GM20000 (cell line): ENCODE measurements at places on chromosomes 7 and 10.
A peak's percentile ranks its signal among the peaks of the same experiment; 100 is the strongest.

GRCh38 chr10:62805231-62806099, 945 bp downstream of the ADO start:
- no peak for DNase-seq

GRCh38 chr7:37251222-37251621, 197.4 kb downstream of the ELMO1 start:
- DNase-seq = no peak

DNA sequence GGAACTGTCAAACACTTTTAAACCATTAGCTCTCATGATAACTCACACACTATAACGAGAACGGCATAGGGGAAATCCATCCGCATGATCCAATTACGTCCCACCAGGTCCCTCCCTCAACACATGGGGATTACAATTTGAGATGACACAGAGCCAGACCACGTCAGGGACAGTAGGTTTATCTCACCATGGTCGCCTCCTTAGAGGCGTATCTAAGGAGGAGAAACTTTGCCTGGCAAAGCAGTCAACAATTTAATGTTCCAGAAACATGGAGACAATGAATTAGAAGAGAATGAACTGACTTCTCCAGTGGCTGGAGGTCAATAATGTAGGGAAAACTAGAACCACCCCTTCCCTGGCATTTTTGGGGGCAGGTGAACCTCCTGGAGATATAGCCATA, 488.4 kb upstream of the AUTS2 start:
- DNase-seq = no peak

- DNase-seq = no peak
These were observed 167.2 kb upstream of the IMMP2L start for GRCh38 chr7:111729483-111729882.

- no peak for DNase-seq
These were observed 228.1 kb downstream of the ACTR3B start for GRCh38 chr7:152987656-152988055.

DNA sequence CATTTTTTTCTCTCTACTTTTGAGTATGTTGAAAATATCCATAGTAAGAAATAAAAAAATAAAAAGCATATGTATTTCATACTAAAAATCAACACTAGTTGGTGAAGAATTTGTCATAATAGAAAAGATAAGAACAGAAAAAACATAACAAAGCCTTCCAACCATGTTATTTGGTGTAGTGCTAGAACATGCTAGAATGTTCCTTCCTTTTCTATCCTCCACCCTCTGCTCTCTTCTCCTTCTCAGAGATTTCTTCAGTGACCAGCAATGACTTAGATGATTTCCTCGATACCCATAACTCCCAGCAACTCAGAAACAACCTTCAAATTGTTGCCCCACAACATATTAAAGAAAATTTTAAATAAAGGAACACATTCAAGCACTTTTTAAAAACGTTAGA, 2.6 kb downstream of the ZC3HAV1 start:
- DNase-seq = no peak

DNA sequence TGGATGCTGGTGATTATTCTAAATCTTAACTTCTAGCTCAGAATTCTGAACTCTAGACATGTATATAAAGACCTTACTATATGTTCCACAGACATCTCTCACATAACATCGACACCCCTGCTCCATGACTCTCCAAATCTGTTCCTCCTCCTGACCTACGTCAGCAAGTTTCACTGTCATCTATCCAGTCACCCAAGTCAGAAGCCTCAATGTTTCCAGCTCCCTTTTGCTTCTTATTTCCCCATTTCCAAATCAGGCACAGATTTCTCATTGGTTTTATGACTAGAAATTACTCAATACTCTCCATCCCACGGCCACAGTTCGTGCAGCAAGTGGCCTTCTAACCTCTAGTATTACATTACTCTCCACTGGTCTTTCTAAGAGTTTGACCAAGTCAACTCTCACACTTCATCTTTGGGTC, 28.5 kb downstream of the EPC1 start:
- DNase-seq = peak; percentile 22

- peak; percentile 68 for DNase-seq
These were observed 67.5 kb downstream of the PFKFB3 start for GRCh38 chr10:6269953-6270867.

GRCh38 chr10:126876456-126876855, 28.8 kb upstream of the DOCK1 start:
- DNase-seq = no peak

DNA sequence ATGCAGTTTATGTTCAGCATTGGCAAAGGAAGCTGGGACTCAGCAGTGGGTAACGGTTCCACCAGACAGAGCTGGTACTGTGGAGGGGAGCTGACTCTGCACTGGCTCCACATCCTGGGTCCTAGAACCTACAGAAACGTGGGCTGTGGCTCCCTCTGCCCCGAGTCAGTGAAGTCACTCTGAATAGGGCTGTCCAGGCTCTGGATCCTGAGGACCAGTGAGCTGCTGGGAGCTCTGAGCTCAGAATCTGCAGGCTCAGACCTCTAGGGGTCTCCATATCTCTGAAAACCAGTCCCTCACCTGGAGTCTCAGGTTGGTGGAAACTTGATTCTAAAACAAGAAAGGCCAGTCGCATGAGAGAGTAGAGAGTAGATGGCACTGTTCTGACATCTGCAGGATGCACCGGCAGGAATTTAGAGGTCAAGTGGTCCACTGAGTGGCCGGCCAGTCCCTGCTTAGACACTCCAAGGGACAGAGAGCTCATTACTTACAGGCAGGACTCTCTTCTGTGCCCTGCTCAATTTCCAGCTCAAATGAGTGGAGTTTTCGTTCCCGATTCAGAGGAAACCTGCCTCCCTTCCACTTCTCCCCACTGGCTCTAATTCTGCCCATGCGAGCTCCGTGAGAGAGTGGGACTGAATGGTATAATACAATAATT, 18.6 kb downstream of the NPFFR1 start:
- peak; percentile 66 for DNase-seq

DNA sequence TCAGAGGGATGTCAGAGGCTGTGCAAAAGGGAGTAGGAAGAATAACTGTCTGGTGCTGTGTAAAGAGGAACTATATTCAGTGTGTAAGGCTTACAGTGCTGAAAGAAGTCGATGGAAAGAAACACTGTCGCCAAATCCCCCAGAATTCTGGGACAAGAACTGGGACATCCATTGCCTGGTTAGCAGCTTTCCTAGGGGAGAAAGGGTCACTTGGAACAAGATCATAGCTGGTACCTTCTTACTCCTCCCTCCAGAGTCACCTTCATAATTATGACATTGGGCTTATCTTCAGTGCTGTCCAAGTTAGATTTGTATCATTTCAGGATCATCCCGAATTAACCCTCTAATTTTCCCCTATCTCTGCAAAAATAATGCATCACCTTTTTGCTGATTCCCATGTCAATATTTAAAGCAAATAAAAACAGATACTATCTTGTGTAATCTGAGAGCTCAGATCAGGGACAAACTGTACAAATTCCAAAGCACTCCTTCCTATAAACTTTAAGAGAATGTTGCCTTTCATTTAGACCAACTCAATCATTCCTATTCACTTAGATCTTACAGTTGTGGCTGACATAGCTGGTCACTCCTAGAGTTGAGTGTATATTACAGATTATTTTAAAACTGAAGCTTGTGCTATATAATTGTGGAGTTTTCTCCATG, 96.5 kb downstream of the DNAH11 start:
- no peak for DNase-seq

- DNase-seq = no peak
These were observed 41.9 kb upstream of the FRMD4A start for GRCh38 chr10:14372606-14373005.

- DNase-seq = no peak
These were observed 26.8 kb upstream of the CALCR start for GRCh38 chr7:93601363-93601762.

DNA sequence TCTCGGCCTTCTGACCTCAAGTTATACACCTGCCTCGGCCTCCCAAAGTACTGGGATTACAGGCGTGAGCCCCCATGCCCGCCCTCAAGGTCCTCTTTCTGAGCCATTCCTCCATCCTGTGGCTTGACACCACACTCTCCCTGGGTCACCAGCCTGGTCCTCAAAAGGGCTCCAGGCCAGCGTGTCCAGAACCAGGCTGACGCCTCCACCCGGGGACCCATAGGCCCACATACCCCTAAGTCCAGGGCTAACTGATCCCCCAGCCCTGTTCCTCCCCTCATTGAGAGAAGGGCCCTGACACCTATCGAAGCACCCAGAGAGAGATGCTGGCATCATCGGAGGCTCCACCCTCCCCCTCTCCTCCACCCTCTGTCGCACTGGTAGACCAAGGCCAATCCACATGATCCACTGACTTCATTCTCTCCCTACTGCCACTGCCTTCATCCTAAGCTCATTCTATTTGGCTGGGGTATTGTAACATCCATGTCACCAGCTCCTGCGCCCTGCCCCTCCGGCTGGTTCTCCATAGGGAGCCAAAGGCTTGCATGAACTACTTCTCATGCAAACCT, 46.7 kb downstream of the TMEM270 start:
- DNase-seq = no peak

- no peak for DNase-seq
These were observed 1203.5 kb downstream of the TYW1 start for GRCh38 chr7:68200051-68200670.

GRCh38 chr7:141700848-141701371, 1.1 kb downstream of the DENND11 start:
- DNase-seq = peak; percentile 50

DNA sequence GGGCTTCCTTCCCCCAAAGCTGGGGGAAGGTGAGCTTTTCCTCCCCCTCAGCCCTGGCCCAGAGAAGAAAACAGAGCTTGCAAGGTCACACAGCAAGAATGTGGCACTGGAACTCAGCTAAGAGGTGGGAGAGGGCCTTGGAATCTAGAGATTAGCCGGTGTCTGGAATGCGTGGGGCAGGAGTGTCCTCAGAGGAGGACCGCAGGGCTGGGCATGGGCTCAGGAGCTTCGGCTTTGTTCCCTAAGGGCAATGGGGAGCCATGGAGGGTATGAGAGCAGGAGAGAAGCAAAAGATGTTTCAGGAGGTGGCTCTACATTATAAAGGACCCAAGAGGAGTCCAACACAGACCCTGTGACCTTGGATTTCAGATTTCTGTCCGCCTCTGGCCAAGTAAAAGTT, 127.2 kb upstream of the TNRC18 start:
- no peak for DNase-seq

DNA sequence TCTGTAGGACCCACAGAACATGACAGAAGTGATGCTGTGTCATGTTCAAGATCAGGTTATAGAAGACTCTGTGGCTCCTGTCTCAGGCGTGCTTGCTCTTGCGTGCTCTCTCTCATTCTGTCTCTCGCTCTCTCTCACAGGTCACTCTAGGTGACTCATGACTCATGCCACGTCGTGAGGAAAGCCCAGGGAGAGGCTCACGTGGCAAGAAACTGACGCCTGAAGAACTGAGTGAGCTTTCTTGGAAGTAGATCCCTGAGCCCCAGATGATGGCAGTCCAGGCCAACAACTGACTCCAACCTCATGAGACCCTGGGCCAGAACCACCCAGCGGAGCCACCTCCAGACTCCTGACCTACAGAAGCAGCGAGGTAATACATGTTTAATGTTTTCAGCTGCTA, 103.3 kb downstream of the DNMBP start:
- no peak for DNase-seq

DNA sequence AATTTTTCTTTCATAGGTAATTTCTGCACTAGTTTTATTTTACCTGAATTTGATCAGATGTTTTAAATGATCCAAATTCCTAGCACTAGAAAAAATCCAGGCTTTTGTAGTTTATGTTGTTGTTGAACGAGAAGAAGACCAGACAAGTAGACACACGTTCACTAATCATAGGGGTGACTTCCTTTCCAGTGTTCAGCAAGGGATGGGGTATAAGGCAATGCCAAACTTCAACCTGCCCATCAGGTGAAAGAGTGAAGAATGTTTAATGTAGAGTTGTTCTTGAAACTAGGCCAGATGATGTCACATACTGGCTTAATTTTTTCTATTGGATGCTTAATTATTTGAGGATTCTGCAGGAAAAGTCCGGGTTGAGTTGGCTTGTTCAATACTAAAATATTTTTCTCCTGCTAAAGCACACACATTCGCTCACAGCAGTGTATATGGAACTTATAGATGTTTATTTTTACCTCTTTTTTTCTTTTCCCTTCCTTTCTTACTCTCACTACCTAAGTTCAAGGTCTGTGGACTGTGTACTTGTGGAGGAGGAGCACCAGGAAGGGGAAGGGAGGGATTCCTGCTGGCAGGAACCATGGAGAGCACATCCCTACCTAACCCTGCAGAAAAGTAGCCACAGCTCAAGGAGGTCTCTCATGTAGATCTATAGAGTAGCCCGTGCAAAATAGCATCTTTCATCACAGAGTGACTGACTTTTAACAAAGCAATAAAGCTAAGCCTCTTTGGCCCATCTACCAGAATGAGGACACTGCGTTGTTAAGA, 23.1 kb upstream of the AKR1E2 start:
- DNase-seq = no peak

DNA sequence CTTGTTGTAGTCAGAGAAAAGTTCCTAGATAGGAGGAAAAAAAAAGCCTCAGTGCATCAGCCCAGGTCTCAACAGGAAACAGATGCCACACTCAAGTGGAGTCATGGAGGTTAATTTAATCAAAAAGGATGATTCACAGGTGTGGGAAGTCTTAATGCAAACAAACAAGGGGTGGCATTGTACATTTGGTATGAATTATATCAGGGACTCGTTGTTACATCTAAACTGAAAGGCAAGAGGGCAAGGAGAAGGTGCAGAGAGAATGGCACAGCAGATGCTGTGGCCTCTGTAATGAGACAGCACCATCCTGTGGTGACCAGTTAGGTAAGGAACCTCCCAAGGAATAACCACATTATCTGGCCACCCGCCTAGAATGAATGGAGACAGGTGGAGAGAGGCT, 133.7 kb downstream of the PTPRZ1 start:
- no peak for DNase-seq

GRCh38 chr7:4633012-4633411, 49.1 kb upstream of the FOXK1 start:
- no peak for DNase-seq

DNA sequence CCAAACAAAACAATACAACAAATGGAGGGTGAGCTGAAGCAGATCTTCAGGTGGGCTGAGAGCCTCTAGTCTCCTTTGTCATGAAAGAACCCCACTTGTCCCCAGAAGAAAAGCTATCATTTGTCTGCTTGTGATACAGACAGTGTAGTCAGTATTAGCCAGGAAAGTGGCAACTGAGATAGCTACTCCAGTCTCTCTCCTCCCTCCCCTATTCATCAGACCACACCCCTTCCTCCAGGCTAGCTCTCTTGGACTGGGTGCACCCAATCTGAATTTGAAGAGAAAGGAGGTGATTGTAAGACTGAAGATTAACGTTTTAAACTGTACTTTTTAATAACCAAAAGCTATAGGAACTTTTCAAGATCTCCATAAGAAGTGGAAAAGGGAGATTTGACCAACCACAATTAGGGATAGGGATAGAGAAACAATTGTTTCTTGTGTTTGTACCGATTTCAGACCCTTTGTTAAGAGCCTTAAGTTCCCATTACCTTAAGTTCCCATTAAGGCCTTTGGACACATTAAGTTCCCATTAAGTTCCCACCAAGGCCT, 14.1 kb downstream of the BMPR1A start:
- DNase-seq = no peak

DNA sequence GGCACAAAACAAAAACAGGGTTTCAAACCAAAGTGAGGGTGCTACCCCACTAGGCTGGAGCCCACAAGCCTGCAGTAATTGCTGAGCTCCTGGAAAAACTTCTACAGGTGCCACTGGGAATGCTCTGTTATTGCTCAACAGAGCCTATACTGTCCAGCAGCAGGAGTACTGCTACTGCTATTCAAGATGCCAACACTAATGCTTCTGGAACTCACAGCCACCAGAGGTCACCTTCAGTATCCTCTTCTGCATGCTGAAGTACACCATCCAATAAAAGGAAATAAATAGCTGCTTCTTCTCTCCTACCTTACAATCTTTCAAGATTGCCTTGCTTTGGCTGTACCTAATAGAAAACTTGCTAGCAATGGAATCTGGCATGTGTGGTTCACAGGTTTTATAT, 222.0 kb downstream of the LRRN3 start:
- DNase-seq = no peak
